Activated naive CD8-positive, alpha-beta T cell treated with anti-CD3 and anti-CD28 coated beads, Interleukin-2, amount 50 U/mL, for 16 hours (primary cell): ENCODE measurements at places on chromosomes 1 and 21.

GRCh38 chr1:17539477-17540254 lies at the start of gene ARHGEF10L:
Gene ARHGEF10L (plus strand): TSS chr1:17539698. CDS start chr1:17580596, 40,898 bp downstream.
- DNase-seq: no peak

GRCh38 chr21:43880111-43880985 lies 15.3 kb downstream of the AGPAT3 start:
- no peak for DNase-seq

DNA sequence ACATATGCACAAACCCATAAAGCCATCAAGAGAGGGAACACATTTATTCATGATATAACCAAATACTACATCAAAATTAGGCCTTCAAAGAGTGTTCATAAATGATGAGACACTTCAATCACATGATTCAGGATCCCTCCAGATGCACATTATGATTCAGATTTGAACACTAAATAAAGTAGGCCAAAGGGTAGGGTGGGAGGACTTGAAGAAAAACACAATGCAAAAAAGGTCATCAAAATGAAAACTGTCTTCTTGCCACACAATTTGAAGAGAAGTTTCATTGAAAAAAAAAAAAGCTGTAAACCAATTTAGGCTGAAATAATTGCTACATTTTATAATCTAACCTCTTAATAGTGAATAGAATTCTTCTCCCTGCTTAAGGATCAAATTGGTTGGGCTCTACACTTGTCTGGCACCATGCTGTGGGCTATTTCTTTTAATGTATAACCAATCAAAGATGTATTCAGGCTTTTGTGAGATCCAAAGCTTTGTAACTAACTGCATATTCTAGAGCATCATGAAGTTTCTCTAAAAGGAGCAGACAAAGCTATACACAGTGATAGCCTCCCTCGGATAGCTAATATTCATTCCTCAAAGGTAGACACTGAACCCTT lies 58.1 kb downstream of the ZSWIM5 start:
- no peak for DNase-seq

- no peak for DNase-seq
Measured at GRCh38 chr1:78122389-78122788, 76.6 kb downstream of the GIPC2 start.

DNA sequence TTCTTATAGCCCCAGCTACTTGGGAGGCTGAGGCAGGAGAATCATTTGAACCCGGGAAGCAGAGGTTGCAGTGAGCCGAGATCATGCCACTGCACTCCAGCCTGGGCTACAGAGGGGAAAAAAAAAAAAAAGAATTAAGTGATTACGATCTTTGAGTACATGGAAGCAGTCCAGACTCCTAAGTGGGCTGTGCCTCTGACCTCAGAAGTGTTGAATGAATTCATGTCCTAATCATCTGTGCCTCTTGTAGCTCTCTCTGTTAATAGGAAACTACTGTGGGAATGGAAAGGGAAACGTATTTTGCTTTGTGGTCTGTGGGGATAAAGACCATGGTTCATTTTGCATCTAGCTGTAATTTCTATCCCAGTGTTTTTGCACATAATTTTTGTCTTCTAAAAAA lies 8.4 kb upstream of the IVNS1ABP start:
- DNase-seq: no peak

GRCh38 chr1:67827688-67828087 lies 5.6 kb downstream of the GNG12 start:
- no peak for DNase-seq
